Activated CD4-positive, alpha-beta T cell treated with anti-CD3 and anti-CD28 coated beads for 4 hours (primary cell): ENCODE measurements at places on chromosomes 6 and 20.

DNA sequence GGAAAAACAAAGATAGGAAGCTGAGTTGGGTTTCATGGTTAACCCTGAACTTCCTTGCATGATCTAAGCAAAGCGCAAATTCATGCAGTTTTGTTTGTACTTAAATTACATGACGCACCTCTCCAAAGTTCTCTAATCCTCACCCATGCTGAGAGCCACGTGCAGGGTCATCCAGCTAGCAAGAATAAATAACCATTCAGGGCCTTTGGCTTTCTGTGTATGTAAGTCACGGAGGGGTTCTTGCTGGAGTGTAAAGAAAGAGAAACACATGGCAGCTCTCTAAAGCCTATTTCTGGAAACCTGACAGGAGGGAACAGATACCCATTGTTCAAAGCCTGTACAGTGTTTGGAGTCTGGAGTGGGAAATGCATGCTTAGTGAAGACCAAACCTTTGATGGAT is 171.7 kb upstream of the CCN2 start:
- no peak for DNase-seq

DNA sequence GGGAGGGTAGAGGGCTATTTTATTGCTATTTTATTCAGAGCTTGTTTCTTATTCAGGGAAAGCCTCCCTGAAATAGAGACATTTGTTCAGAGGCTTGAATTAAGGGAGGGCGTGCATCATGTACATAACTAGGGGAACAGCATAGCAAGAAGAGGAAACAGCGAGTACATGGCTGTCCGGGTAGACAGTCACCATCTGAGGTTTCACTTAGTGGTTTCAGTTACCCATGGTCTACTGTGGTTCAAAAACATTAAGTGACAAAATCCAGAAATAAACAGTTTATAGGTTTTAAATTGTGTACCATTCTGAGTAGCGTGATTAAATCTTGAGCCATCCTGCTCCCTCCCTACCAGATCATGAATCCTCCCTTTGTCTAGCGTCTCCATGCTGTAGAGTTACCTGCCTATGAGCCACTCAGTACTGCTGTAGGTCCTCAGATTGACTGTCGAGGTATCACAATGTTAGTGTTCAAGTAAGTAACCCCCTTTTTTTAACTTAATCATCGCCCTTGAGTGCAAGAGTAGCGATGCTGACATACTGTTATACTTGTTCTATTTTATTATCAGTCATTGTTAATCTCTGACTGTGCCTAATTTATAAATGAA is 791.5 kb downstream of the TFAP2A start:
- no peak for DNase-seq

GRCh38 chr6:79468587-79468986 is 68.6 kb downstream of the LCA5 start:
- DNase-seq: no peak

DNA sequence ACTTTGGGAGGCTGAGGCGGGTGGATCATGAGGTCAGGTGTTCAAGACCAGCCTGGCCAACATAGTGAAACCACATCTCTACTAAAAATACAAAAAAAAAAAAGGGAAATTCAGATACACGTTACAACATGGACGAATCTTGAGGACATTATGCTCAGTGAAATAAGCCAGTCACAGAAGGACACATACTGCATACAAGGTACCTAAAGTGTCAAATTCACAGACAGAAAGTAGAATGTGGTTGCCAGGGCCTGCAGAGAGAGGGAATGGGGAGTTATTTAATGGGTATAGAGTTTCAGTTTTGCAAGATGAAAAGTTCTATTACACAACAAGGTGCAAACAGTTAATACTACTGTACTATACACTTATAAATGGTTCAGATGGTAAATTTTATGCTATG is 75.1 kb downstream of the SNX5 start:
- no peak for DNase-seq

DNA sequence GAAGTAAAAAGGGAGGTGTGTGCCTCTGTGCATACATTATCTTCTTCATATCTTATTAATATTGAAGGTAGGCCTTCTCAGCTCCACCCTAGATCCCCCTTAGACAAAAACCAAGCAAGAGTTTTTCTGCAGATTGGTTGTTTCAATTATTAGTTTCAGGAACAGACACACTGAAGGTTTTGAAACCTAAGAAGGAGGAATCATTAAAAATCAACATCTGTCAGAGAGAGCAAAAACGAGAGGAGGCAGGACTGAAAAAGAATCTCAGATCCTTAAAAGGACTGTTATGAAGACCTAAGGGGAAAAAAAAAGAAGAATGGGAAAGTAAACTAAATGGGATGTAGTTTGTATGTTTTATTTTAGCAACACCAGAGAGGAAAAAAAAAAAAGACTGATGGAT is 560.8 kb upstream of the JAG1 start:
- no peak for DNase-seq

DNA sequence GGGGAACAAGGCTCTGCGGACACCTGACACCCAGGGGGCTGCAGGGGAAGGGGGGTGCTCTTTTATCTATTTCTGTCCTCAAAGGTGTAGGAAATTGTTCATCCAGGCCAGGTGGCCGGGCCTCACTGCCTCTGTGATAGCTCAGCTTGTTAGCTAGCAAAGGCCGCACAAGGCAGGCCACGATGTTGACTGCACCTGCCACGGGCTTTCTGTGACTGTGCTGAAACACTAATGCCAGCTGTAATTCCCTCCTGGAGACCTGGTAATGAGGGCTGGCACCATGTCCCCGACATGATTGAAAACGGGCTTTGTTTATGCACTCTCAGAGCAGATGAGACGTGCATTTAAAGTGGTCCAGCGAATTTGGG is 61.4 kb upstream of the APCDD1L start:
- DNase-seq: no peak

GRCh38 chr6:8749465-8749864 is 314.1 kb upstream of the SLC35B3 start:
- no peak for DNase-seq

GRCh38 chr6:122740091-122740490 is 39.4 kb upstream of the FABP7 start:
- no peak for DNase-seq
